T-helper 2 cell treated with Interferon-gamma antibody and Interleukin-4, amounts not matched to agents 5 μg/mL and 100 μg/mL, for 36 hours (primary cell): ENCODE measurements at places on chromosomes 1 and 21.

GRCh38 chr21:44955798-44956175, 16.0 kb downstream of the SLX9 start:
- H3K27ac ChIP-seq, result no peak overlapping the region
- H3K27me3 ChIP-seq, result no peaks in the 10 kb centered on the region
- no peaks in the 10 kb centered on the region for H3K4me1 ChIP-seq
- DNase-seq, result no peak

GRCh38 chr1:180264595-180264994, 34.5 kb downstream of the LHX4 start:
- DNase-seq, result no peak
- no peaks in the 10 kb centered on the region for H3K36me3 ChIP-seq
- no peaks in the 10 kb centered on the region for H3K27me3 ChIP-seq
- H3K4me3 ChIP-seq, result no peak overlapping the region
- H3K4me1 ChIP-seq, result no peaks in the 10 kb centered on the region

- H3K27me3 ChIP-seq, result no peaks in the 10 kb centered on the region
- no peak for DNase-seq
- H3K4me1 ChIP-seq, result peaks cover 16% of the 10 kb centered on the region
- peaks cover 4% of the 10 kb centered on the region for H3K36me3 ChIP-seq
- H3K27ac ChIP-seq, result no peak overlapping the region
Observed at GRCh38 chr1:186440584-186440983, 20.3 kb downstream of the PDC start.

DNA sequence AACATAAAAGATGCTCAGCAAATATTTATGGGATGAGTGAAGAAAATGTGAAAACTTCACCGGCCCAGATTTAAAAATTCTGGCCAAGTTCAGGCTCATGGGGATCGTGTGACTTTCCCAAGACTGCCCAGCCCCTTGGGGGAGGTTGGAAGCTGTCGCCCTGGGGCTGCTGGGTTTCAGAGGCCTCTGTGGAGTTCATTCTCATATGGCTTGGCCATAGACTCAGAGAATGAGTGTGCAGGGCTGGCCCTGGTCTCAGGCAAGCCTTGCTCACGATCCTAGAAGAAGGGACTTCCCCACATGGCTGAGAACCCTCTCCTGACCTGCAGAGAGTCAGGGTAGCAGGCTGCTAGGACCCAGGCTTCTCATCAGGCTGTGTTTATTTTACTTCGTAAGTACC, 24.6 kb downstream of the PADI2 start:
- H3K27me3 ChIP-seq, result no peaks in the 10 kb centered on the region
- H3K4me1 ChIP-seq, result no peaks in the 10 kb centered on the region
- H3K4me3 ChIP-seq, result no peak overlapping the region
- H3K36me3 ChIP-seq, result no peaks in the 10 kb centered on the region
- no peak for DNase-seq
- H3K27ac ChIP-seq, result no peak overlapping the region

GRCh38 chr1:7594002-7594713, 176.9 kb upstream of the VAMP3 start:
- no peaks in the 10 kb centered on the region for H3K4me1 ChIP-seq
- no peak for DNase-seq
- H3K27ac ChIP-seq, result no peak overlapping the region
- H3K27me3 ChIP-seq, result no peaks in the 10 kb centered on the region

DNA sequence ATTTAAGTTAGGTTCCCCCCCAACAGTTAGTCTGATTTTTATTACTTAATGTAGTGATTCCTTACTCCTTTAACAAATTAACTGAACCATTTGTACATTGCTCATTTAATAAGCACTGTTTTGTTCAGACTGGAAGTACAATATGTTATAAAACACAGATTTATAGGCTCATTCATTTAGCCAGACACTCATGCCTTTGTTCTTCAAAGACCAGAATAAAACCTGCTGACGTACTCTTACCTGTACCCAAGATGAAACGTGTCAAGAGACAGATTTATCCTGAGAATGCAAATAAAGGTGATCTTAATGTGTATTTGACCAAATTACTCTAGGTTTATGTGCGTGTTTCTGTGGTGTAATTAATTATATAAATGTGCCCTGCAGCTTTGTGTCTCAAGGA, 92.8 kb downstream of the INTS7 start:
- no peak for DNase-seq
- H3K27me3 ChIP-seq, result no peaks in the 10 kb centered on the region
- peaks cover 21% of the 10 kb centered on the region for H3K4me1 ChIP-seq
- peaks cover 39% of the 10 kb centered on the region for H3K36me3 ChIP-seq
- no peak overlapping the region for H3K4me3 ChIP-seq
- H3K27ac ChIP-seq, result no peak overlapping the region
